T-cell (primary cell): ENCODE measurements at places on chromosomes 1 and 21. TPM values are rescaled to one million over a fixed set of nuclear protein-coding genes. Genes with fewer than 3 reads are reported as not detected.
A peak's percentile ranks its signal among the peaks of the same experiment; 100 is the strongest.

DNA sequence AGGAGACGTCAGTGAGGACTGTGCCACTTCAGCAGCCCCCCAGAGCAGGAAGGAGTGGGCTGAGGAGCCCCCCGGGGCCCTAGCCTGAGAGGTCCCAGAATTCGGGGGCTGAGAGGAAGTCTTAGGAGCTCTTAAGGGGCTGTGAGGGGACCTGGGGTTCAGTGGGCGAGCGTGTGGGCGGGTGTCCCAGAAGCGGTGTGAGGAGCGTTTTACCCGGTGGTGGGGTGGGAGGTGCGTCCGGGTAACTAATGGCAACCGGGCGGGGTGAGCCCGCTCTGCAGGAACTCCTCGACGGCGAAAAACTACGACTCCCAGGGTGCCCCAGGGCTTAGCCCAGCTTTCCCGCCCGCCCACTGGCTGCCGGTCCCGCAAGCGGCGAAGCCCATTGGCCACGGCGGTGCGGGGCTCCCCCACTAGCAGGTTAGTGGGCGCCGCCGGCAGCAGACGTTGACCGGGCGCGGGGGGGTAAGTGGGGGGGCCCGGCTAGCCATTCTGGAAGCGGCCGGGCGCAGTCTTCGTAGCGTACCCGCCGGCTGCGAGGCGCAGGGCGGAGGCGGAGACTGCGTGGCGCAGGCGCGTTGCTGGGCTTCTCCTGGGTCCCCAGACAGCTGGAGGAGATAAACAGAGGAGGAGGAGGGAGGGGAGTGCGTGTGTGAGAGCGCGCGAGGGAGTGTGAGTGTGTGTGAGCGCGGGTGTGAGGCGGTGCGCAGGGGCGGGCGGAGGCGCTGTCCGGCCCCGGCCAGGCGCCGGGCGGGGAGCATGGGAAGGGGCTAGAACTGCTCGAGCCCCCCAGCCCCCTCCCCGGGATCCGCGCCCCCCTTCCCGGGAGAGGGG lies at the start of gene WDTC1:
TSS of gene WDTC1 (plus strand) at position 584 of the 834 bp plus-strand sequence. CDS start 26,423 bp downstream, outside the sequence.
- peak; percentile 99 for DNase-seq

DNA sequence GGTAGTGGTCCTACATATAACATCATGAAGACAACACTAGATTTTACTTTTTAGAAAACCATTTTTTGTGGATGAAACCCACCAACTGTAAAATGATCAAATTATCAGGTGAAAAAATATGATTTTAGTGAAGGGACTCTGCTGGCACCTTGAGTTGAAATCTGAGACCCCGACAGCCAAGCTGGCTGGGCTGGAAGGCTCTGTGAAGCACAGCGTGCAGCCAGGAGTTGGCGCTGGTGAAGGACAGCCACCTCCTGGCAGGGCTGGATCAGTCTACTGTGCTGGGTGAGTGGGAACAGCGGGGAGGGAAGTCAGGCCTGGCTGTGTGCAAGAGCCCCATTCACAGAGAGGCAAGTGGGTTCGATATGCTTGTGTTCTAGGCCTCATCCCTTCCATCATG lies 47.9 kb downstream of the DDAH1 start:
- DNase-seq, result no peak

DNA sequence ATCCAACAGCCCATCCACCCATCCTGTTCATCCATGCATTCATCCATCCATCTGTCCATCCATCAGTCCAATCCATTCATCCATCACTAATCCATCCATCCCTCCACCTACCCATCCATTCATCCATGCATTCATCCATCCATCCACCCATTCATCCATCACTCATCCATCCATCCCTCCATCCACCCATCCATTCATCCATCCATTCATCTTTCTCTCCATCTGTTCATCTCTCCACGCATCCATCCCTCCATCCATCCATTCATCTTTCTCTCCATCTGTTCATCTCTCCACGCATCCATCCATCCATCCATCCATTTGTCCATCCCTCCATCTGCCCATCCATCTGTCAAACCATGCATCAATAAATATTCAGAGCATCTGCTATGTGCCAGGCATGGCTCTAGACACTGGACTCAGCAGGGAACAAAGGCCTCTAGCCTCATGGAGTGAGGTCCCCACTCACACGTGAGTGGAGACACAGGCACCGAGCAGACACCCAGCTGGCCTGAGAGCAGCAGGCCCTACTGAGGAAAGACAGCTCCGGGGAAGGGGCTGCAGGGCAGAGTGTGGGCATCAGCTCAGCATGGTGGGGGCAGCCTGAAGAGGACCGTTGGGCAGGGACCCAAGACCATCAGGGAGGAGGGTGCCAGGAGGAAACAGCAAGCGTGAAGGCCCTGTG lies 9.6 kb downstream of the KRTAP10-1 start:
- no peak for DNase-seq

The OR10J1 gene
- not detected for total RNA-seq

DNA sequence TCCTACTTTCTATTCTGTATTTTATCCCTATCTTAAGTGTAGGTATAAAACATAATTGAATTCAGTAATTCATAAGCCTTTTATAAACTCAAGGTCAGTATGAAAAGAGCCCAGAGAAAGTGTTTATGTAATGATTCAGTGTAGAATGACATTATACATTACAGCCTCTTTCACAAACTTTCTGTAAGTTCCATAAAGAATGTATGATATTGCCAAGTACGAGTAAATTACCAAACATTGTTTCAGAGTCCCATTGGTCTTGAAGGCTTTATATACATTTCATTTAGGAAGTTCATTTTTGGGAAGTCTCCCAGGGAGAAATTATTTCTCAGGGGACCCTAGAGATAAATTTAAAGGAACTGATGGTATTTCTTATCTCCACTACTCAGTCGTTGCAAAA lies 37.8 kb upstream of the VAMP3 start:
- no peak for DNase-seq

The LMOD1 gene
- not detected for total RNA-seq

DNA sequence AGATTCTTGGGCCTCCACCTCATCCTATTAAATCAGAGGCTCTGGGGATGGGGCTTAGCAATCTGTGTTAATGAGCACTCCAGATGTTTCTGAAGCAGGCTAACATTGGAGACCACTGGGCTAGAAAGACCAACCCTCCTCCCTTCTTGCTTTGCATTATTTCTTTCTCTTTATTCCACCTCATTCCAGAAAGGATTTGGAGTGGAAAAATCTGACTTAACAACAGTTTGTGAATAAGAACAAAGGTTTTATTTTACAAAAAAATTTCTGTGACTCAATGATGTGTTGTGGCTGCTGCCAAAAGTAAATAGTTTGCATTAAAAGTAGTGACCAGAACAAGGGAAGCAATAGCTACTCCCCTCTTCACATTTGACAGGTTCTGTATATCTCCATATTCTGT lies 79.4 kb downstream of the TGFB2 start:
- no peak for DNase-seq

- peak; percentile 2 for DNase-seq
Observed at GRCh38 chr1:100396651-100397050, 44.3 kb downstream of the CDC14A start.

DNA sequence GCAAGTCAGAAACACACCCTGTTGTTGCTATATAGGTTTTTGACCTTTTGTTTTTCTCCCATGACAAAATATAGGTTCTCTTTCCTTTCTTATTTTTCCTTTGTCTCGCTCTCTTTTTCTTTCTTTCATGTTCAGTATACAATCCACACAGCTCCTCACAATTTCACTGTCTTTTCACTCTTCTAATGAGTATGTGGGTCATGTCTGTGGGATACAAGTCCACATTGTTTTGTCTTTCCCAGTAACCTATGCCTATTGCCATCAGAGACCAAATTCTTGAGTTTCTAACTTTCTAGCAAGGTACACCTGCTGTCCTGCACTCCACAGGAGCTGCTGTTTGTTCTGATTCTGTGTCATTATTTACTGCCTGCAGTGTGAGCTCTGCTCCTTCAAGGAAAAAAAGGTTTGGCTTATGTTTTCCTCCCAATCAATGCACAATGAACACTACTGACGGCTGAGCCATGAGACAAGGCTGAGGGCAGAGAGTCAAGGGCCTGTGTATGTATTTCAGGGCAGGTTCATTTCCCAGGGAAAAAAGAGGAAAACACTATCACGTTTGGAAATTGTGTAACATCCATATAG lies 453.8 kb downstream of the NEGR1 start:
- DNase-seq, result no peak

DNA sequence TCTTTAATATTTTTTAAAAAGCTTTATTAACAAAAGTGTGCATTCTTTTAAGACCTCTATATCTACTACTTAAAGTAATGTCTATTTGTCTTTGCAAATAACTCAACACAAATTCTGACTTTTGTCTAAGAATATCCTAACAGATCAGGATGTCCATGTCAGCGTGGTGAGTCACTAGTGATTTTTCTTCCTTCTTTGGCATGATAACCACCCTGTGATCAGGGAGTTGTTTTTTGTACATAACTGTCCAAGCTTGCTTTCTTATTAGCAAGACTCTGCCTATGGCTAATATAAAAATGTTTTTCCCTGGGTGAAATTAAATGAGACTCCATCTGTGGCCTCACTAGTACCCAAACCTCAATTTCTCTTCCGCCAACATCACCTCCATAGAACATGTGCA lies 688.9 kb upstream of the ADGRL2 start:
- no peak for DNase-seq
